ENCODE measurements at places on chromosomes 7 and 10.

DNA sequence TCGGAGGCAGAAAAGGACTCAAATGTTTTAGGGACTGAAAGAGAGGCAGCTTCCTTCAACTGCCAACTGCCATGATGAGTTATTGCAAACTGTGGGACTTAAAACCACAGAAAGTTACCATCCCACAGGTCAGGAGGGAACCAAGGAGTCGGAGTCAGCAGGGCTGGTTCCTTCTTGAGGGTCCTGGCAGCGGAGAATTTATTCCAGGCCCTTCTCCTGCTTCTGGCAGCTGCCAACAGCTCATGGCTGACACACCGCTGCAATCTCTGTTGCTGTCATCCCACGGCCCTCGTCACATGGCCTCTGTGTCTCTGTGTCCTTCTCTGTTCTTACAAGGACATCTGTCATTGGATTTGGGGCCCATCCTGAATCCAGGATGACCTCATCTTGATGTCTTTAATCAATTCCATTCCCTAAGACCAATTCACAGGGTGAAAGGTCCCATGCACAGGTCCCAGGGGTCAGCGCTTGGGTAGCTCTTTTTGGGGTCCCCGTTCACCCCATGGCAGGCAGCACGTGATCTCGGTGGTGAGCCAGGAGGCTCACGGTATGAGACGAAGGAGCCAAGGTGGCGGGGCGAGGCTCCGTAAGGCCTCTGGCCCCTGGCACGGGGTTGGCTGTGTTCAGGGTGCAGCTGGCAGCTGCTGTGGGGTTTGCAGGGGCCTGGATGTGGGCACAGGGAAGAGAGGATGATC, 27.4 kb upstream of the PSMG3 start:
- DNase-seq, result no peak

- DNase-seq, result no peak
These were observed 128.4 kb downstream of the NRBF2 start for GRCh38 chr10:63261496-63261895.

GRCh38 chr7:37683246-37684120, at the start of gene GPR141:
TSS of gene GPR141 (plus strand) at chr7:37683766. CDS start at chr7:37740394, 56,628 bp downstream.
- DNase-seq, result no peak

DNA sequence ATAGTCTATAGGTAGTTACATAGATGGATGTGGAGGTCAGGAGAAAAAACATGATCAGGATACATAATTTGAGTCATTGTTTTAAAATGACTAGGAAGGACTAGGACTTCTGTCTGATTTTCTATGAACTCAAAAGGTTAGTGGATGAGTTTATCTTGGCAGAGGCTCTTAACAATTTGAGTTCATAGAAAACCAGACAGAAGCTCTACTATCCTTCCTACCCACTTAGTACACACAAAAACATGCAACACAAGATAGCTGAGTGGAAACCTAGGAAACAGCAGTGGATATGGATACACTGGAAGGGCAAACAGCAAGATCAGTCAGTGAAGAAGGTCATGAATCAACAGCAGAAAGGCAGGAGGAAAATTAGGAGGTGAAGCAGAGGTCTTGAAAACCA, 84.6 kb downstream of the VPS50 start:
- DNase-seq, result no peak

GRCh38 chr7:145902123-145902522, 214.5 kb upstream of the CNTNAP2 start:
- DNase-seq, result no peak

- DNase-seq, result no peak
These were observed 82.9 kb downstream of the VIPR2 start for GRCh38 chr7:159061674-159062212.

- DNase-seq, result peak; percentile 3
These were observed at the start of gene DPYSL4 for GRCh38 chr10:132186488-132187429. TSS of gene DPYSL4 (plus strand) at chr10:132186948. CDS start at chr10:132187064, 116 bp downstream.

DNA sequence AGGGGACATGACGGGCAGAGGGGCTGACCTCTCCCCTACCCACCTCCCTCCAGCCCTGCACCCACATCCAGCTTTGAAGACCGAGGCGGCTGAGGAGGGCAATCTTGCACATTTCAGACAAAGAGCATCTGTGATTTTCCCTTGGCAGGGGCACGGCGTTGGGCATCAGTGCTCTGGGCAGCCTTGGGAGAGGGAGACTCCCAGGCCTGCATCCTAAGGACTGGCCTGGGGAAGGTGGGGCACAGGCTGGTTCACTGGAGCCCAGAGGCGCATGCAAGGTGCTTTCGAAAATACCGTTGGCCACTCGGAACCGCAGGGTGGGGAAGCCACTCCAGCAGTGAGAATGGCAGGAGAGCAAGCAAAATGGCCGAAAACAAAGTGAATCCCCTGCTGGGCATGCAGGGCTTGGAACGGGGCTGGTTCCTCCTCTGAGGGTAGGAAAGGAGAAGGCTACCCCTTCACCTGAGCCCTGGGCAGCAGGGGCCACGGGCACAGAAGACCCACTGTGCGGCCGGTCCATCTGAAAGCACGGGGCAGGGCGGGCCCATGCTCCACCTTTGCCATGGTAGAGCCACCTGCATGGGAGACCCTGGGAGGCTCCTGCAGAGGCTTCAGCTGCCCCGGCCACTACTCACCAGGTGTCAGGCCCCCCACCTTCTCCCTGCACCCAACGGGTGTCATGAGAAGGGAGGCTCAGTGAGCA, 49.8 kb downstream of the EBF3 start:
- DNase-seq, result no peak

GRCh38 chr7:28292834-28293526, 112.4 kb upstream of the JAZF1 start:
- peak; percentile 35 for DNase-seq

GRCh38 chr7:30074422-30075030, 46.3 kb downstream of the PLEKHA8 start:
- peak; percentile 78 for DNase-seq

- DNase-seq, result no peak
These were observed 35.5 kb upstream of the TBX20 start for GRCh38 chr7:35289376-35289775.

Data from NCI-H2171 treated with DMSO at 0.1 percent for 48 hours (cell line).